Cortex of kidney (tissue), 1 donor: ENCODE measurements at places on chromosomes 2 and 18.

GRCh38 chr2:223744580-223744979 lies 92.8 kb downstream of the AP1S3 start:
- no peak for DNase-seq

GRCh38 chr2:217790195-217790594 lies 212.6 kb downstream of the TNS1 start:
- no peak for DNase-seq

DNA sequence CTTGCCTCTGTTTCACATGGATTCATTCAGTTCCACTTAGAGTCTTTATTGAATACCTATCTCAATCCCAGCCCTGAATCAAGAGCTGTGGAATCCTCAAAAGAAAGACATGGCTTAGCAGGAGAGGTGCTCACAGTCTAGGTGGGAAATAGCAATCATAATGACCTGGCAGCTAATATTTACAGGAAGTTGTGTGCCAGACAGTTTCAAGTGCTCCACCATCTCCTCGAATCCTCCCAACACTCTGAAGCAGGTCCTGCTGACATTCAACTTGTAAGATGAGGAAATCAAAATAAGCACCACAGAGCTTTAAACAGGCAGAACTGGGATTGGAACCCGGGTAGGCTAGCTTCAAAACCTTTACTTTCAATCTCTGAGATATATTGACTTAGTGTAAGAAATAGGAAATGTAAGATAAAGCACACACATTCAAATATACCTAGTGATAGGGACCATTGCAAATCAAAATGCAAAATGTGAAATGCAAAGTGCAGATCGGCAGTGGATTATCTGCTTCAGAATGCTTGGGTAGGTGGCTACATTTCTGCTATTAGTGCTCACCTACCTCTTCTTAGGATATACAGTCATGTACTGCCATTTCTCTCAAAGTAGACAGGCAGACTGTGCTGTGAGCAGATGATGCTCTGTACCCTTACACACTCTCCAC lies 182.0 kb downstream of the PRKCE start:
- no peak for DNase-seq

DNA sequence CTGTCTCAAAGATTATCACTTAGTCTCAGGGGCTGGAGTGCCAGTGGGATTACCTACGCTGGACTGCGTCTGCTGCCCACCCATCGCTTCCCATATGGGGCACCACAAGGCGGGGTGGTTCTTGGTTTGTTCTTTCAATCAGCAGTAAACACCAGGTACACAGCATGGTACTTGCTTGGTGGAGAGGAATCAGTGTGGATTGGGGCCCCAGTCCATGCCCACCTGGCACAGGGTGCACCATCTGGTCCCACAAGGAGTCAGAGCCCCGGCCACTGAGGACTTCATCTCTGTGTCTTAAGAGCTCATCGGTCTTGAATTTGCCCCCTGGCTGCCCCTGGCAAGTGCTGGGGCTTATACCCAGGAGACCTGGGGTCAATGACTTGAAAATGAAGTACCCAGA lies 96.2 kb downstream of the GLI2 start:
- no peak for DNase-seq

- DNase-seq = no peak
These were observed 904.7 kb upstream of the ACVR2A start for GRCh38 chr2:146939991-146940685.

- DNase-seq = no peak
These were observed 48.6 kb downstream of the SPATS2L start for GRCh38 chr2:200354833-200355751.

GRCh38 chr2:121947674-121948073 lies 192.2 kb downstream of the TSN start:
- no peak for DNase-seq

GRCh38 chr2:226963528-226963927 lies 127.7 kb downstream of the RHBDD1 start:
- DNase-seq = no peak

- no peak for DNase-seq
These were observed 19.4 kb downstream of the TLK1 start for GRCh38 chr2:171141320-171141719.

DNA sequence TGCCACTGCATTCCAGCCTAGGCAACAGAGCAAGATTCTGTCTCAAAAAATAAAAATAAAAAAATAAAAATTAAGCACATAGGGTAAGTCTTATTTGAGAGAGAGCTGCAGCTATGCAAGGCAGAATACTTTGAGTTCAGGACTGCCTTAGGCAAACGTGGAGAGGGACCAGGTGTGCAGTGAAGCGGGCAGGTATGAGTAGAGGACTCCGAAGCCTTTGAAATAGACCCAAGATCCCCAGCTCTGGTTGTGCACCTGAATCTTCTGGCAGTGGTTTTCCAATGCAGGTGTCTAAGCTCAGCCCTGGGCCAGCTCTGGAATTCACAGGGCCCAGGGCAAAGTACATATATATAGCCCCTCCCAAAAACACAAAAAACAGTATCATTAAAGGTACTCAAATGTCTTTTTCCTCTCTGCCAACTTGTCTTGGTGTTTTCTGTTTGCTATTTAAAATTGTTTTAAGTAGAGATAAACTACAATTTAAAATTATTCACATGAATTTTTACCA lies 21.2 kb downstream of the TGIF1 start:
- DNase-seq = no peak

GRCh38 chr2:86069091-86069685 lies 36.5 kb downstream of the POLR1A start:
- DNase-seq = no peak

DNA sequence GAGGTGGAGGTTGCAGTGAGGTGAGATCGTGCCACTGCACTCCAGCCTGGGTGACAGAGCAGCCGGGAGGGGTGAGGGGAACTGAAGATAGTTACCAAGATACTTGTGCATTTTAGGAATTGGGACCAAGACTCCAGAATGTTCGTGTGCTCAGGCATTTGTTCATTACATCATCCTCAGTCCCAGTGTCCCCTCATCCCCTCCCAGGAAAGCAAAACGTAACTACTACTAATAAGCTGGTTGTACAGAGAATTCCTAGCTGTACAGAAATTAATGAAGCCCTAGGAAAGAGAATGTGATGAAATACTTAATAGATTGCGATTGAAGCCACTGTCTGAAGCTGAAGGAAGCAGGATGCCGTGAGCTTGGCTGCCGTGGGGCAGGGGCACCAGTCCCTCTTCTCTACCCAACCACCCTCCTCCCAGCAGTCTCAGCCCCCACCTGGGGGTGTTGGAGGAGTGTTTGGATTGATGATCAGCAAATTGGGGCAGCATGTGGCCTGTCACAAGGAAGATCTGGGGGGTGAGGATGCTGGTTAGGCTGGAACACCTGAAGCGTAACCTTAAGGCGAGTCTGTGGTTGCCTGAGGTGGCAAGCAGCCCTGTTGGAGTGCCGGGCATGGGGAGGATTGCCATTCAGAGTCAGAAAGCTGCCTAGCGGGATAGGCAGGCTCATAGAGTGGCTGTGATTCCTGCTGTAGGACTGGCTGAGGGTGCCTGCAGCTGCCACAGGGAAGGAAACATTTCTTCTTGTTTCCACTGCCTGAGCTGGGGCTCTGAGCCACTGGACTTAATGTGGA lies 140.9 kb downstream of the SH3RF3 start:
- DNase-seq = no peak

- DNase-seq = no peak
These were observed 101.2 kb downstream of the CDK15 start for GRCh38 chr2:201907563-201907881.

GRCh38 chr18:75139226-75139911 lies 69.6 kb downstream of the PTGR3 start:
- no peak for DNase-seq

DNA sequence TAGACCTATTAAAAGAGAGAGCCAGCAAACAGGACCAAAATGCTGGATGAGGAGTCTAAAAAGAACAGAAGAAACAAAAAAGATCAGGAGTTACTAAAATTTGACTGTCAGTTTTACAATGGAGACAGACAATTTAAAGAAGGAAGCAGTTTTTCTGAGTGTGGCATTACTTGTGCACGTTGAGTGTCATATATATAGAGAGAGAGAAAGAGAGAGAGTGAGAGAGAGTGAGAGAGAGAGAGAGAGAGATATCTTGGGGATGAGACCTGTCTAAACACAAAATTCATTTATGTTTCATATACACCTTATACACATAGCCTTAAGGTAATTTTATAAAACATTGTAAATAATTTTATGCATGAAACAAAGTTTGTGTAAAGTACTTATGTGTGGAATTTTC lies 2.1 kb upstream of the GALNT3 start:
- DNase-seq = no peak

GRCh38 chr2:131394147-131394931 lies 30.4 kb upstream of the RAB6D start:
- DNase-seq = no peak

DNA sequence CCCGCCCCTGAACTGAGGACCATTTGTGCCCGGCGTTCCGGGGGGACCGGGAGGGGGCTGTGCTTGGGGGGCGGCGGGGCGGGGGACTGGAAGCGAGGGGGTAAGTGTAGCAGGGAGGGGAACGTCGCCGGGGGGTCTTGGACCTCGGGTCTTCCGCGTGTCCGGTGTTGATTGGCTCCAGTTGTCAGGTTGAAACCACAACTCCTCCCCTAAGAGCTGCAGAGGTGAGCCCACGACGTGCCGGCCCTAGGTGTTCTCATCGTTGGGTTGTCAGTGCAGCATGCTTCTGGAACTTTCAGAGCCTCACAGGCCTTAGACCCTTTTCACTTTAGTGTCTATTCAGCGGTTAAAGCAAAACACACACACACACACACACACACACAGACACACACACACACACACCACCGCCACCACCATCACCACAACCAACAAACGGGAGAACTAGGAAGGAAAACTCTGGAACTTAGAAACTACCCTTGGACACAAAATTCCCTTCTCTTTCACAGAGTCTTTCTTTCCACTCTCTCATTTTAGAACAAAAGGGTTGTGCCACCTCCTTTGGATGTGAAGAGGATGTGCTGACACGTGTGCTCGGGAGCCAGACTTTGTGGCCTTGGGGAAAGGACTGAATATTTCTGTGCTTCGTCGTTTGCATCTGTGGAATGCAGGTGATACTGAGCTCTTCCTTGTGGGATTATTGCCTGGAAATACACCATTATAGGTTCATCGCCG lies 6.7 kb upstream of the DLX2 start:
- DNase-seq = no peak

DNA sequence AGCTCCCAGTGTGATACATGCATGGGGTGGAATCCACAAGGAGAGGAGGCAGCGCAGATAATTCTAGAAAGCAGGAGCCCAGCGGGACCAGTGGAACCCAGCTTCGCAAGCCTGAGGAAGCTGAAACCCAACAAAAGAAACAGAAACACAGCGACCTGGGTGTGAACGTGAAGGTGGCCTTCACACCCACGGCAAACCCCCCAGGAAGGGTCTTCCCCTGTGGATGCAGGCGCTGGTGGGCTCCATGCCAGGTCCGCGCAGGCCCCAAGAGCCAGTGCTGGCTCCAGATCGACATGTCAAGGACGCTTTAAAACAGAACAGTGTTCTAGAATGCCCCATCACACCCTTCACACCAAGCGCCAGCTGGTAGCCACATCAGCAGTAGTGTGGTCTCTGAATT lies 22.1 kb downstream of the KIF1A start:
- no peak for DNase-seq

DNA sequence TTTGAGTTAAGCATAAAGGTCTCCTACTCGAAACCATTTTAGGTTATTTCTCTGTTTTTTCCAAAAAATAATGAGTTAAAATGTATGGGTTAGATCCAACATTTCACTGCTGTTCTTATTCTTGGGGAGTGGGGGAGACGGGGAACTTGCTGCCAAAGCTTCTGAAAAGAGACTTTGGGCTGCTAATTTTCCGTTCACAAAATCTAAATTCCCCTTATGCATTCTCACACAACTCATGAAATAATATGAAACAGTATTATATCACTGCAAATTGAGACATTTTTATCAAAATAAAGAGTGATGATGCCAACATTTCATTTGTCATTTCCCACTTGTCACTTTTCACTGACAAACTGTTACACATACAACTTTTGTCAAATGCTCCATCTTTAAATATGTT lies 7.8 kb downstream of the SATB2 start:
- DNase-seq = no peak

DNA sequence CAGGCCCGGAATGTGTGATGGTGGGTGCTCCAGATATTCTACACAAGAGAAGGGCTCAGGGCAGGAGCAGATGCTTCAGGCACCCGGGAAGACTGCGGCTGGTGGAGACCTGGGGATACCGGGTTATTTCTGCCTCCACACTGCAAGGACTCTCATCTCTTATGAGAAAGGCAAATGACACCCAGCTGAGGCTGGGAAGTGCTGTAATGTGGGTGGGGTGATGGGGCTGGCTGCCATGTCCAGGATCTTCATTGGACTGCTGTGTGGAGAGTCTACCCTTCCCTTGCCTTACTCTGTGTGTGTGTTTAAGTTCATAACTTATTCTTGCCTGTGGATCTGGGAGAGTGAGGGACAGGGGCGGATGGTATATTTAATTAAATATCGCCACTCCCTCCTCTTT lies 124.1 kb downstream of the KLHL29 start:
- DNase-seq = no peak

- DNase-seq = no peak
These were observed 45.0 kb upstream of the ALPP start for GRCh38 chr2:232333361-232334135.

GRCh38 chr2:133755480-133756300 lies 187.4 kb upstream of the NCKAP5 start:
- no peak for DNase-seq

DNA sequence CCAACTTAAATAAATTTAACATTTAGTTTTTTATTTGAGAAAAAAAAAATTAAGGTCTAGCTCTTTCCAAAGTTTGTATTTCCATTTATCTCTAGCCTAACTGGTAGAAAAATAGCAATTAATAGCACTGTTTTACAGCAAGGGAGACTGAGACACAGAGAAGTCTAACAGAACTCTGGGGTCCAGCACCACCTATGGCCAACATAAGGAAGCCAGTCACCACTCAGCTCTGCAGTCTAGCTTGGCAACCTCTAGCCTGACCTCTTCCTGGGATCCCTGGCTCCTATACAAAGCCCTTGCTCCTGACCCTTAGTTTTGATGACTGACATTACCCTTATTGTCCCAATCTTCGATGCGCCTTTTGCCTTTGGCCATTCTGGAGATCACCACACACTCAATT lies 114.1 kb upstream of the TLK1 start:
- DNase-seq = no peak

DNA sequence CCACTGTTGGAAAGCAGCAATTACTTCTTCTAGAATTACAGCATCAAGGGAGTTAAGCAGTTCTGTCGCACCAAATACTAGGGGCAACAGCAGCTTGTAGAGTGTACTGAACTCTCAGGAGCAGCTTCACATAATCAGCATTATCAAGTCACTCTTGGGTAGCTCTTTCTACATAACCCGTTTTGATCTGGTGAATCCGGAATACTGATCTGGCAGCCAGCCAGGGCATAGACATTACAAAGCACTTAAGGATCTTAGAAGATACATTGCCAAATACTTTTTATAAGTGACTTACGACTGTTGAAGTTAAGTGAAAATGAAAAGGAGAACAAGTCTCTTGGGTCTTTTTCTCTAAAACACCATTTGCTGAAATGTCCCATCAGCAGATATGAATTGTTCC lies 73.2 kb upstream of the NETO1 start:
- no peak for DNase-seq
